ENCODE measurements at places on chromosomes 7 and 10. TPM values are rescaled to one million over a fixed set of nuclear protein-coding genes. Genes with fewer than 3 reads are reported as not detected.

DNA sequence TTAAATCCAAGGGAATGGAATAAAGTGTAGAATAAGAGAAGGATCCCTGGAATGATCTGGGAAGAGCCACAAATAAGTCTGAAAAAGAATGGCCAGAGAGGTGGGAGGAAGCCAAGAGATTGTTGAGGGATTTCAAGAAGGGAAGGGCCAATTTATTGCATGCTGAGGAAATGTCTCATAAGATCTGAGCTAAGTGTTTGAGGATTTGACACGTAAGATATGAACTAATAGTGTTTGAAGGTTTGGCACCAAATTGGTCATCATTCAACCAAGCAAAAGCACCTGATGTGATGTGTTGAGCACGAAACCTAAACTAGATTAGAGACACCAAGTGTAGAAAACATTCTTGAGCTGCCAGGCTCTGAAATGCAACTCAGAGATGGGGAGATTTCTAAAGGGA, 97.9 kb downstream of the TSPAN12 start:
- H3K4me1 ChIP-seq = no peaks in the 10 kb centered on the region
- H3K27ac ChIP-seq = no peak overlapping the region
- no peaks in the 10 kb centered on the region for H3K36me3 ChIP-seq

DNA sequence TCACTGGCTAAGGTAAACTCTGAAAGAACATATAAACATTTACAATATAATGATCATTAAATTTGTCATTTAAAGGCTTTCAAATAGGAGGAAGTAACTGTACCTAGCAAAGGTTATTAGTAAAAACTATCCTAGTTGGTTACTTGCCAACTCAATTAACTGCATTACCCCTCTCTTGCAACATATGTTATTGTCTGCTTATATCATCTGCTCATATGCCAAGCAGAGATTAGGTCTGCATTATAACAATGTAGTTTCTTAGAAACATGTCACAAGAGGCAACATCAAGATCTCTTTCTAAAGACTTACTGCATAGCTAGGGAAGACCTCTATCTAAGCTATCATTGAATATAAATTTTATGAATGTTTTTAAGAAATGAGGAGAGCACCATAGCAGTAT, 132.5 kb downstream of the RELN start:
- no peaks in the 10 kb centered on the region for H3K27me3 ChIP-seq
- no peaks in the 10 kb centered on the region for H3K4me1 ChIP-seq
- no peak overlapping the region for H3K27ac ChIP-seq
- no peak overlapping the region for H3K4me3 ChIP-seq
- DNase-seq = no peak

GRCh38 chr7:111676167-111676566, 113.9 kb upstream of the IMMP2L start:
- H3K27me3 ChIP-seq = no peaks in the 10 kb centered on the region
- H3K4me1 ChIP-seq = no peaks in the 10 kb centered on the region
- H3K36me3 ChIP-seq = no peaks in the 10 kb centered on the region
- no peak overlapping the region for H3K27ac ChIP-seq
- H3K4me3 ChIP-seq = no peak overlapping the region

GRCh38 chr7:29488203-29488970, 75.2 kb upstream of the PRR15 start:
- no peaks in the 10 kb centered on the region for H3K36me3 ChIP-seq
- DNase-seq = no peak
- H3K4me3 ChIP-seq = no peak overlapping the region
- no peaks in the 10 kb centered on the region for H3K27me3 ChIP-seq
- no peak overlapping the region for H3K27ac ChIP-seq

- no peaks in the 10 kb centered on the region for H3K27me3 ChIP-seq
- no peak for DNase-seq
- H3K4me1 ChIP-seq = no peaks in the 10 kb centered on the region
- H3K36me3 ChIP-seq = no peaks in the 10 kb centered on the region
Measured at GRCh38 chr7:28560767-28561166, 148.4 kb downstream of the CREB5 start.

DNA sequence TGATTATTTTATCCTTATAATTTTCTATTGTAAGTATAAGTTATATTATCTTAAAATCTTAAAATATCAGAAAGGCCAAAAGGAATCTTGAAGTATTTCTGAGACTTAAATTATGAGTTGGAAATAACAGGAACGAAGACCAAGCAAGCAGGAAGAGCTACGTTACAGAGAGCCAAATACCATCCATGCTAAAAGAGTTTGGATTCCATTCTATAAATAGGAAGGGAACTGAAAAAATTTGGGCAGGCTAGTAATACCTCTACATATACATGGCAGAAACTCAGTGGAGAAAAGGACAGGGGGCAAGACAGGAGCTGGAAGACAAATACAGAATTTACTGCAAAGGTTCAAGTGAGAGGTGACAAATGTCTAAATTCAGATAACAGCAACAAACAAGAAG, 16.7 kb downstream of the ITGB1 start:
- no peaks in the 10 kb centered on the region for H3K36me3 ChIP-seq
- DNase-seq = no peak
- no peaks in the 10 kb centered on the region for H3K27me3 ChIP-seq

- no peaks in the 10 kb centered on the region for H3K36me3 ChIP-seq
- no peaks in the 10 kb centered on the region for H3K4me1 ChIP-seq
- H3K27ac ChIP-seq = no peak overlapping the region
- no peak for DNase-seq
- H3K4me3 ChIP-seq = no peak overlapping the region
Measured at GRCh38 chr10:74746813-74747212, 79.6 kb upstream of the KAT6B start.

DNA sequence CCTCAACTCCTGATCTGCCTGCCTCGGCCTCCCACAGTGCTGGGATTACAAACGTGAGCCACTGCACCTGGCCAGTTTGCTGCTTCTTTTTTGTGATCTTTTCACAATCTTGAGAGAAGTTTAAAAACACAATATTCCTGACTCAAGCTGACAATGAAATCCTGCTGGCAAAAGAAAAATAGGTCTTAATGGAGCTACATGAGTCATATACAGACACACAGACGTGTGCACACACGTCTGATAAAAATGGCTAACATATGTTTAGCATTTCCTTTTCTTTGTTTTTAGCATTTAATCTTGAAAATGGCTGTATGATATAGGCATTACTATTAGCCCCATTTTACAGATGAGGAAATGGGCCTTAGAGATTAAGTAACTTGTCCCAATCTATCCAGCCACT, 29.4 kb upstream of the RAB18 start:
- no peak overlapping the region for H3K27ac ChIP-seq
- H3K4me3 ChIP-seq = no peak overlapping the region
- H3K4me1 ChIP-seq = no peaks in the 10 kb centered on the region
- H3K27me3 ChIP-seq = no peaks in the 10 kb centered on the region
- no peaks in the 10 kb centered on the region for H3K36me3 ChIP-seq

- no peak for DNase-seq
- no peak overlapping the region for H3K27ac ChIP-seq
- H3K27me3 ChIP-seq = no peaks in the 10 kb centered on the region
- H3K4me3 ChIP-seq = no peak overlapping the region
Measured at GRCh38 chr7:7354674-7355073, 172.3 kb downstream of the C1GALT1 start.

- no peak overlapping the region for H3K27ac ChIP-seq
- no peaks in the 10 kb centered on the region for H3K36me3 ChIP-seq
- H3K4me1 ChIP-seq = no peaks in the 10 kb centered on the region
- DNase-seq = no peak
- H3K27me3 ChIP-seq = no peaks in the 10 kb centered on the region
Measured at GRCh38 chr7:85038466-85038865, 148.4 kb downstream of the SEMA3D start.

DNA sequence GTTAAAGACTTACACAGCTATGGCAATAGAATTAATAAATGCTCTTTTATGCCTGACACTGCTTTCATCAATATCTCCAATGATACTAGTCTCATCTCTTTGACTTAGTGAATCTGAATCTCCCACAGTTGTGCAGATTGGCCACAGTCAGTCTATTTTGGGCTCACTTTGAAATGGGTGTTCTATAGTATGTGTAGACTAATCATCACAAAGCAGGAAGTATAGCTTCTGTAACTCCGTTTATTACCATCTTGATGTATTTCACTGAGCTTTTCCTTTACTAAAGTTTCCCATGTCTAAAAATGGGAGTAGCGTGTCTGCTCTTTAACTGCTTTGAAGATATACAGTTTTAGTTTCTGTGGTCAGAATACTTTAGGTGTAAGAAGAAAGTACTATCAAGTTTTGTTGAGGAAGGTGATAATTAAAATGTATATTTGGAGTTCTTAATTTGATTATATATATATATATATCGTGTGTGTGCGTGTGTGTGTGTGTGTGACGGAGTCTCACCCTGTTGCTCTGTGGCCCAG, 70.1 kb downstream of the ST7 start:
- H3K4me1 ChIP-seq = peaks cover 5% of the 10 kb centered on the region
- no peaks in the 10 kb centered on the region for H3K27me3 ChIP-seq
- H3K27ac ChIP-seq = no peak overlapping the region
- H3K4me3 ChIP-seq = no peak overlapping the region

DNA sequence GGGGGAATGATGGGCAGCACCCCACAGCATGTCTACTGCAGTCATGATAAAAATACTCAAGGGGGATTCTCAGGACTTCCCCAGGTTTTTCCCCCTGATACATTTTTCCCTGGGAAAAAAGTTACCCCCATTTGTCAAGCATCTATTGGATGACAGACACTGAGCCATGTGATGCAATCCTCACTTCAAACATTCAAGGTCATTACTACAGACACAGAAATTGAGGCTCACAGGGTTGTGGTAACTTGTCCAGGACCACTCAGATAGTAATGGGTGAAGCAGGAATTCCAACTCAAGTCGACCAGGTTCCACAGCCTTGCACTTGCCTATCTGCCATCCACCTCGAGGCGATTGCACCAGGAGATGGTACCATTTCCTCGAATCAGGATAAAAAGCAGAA, 31.7 kb downstream of the PPP1R3C start:
- no peaks in the 10 kb centered on the region for H3K4me1 ChIP-seq
- no peaks in the 10 kb centered on the region for H3K27me3 ChIP-seq
- DNase-seq = no peak
- H3K4me3 ChIP-seq = no peak overlapping the region
- H3K27ac ChIP-seq = no peak overlapping the region
- no peaks in the 10 kb centered on the region for H3K36me3 ChIP-seq

- no peak for DNase-seq
- no peaks in the 10 kb centered on the region for H3K36me3 ChIP-seq
- no peaks in the 10 kb centered on the region for H3K4me1 ChIP-seq
- H3K4me3 ChIP-seq = no peak overlapping the region
Measured at GRCh38 chr10:78539247-78539766, 505.6 kb downstream of the RPS24 start.

GRCh38 chr7:3897430-3898372, 596.6 kb downstream of the SDK1 start:
- no peak overlapping the region for H3K4me3 ChIP-seq
- no peak for DNase-seq
- H3K4me1 ChIP-seq = no peaks in the 10 kb centered on the region
- no peaks in the 10 kb centered on the region for H3K27me3 ChIP-seq
- H3K36me3 ChIP-seq = no peaks in the 10 kb centered on the region

- no peak overlapping the region for H3K27ac ChIP-seq
- no peak for DNase-seq
- H3K4me1 ChIP-seq = no peaks in the 10 kb centered on the region
- no peak overlapping the region for H3K4me3 ChIP-seq
Measured at GRCh38 chr7:110911632-110912031, 179.3 kb upstream of the LRRN3 start.

DNA sequence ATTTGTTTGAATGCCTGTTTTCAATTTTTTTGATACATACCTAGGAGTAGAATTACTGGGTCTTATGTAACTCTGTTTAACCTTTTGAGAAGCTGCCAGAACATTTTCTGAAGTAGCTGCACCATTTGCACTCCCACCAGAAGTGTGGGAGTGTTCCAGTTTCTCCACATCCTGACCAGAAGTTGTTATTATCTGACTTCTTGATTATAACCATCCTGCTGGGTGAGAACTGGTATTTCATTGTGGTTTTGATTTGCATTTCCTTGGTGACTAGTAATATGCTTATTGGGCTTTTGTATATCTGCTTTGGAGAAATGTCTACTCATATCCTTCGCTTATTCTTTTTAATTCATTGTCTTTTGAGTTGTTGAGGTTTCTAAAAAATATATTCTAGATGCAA, 117.2 kb upstream of the GLCCI1 start:
- H3K4me3 ChIP-seq = no peak overlapping the region
- H3K27me3 ChIP-seq = no peaks in the 10 kb centered on the region
- DNase-seq = no peak
- no peak overlapping the region for H3K27ac ChIP-seq
- no peaks in the 10 kb centered on the region for H3K36me3 ChIP-seq

- H3K27ac ChIP-seq = peak overlapping the region; percentile 82
- DNase-seq = no peak
- H3K36me3 ChIP-seq = no peaks in the 10 kb centered on the region
- no peaks in the 10 kb centered on the region for H3K27me3 ChIP-seq
- H3K4me3 ChIP-seq = peak overlapping the region; percentile 73
Measured at GRCh38 chr7:133253519-133253875, 619 bp downstream of the EXOC4 start.

GRCh38 chr10:93773705-93774104, 16.0 kb downstream of the LGI1 start:
- H3K4me1 ChIP-seq = no peaks in the 10 kb centered on the region
- H3K36me3 ChIP-seq = no peaks in the 10 kb centered on the region
- H3K27ac ChIP-seq = no peak overlapping the region
- no peaks in the 10 kb centered on the region for H3K27me3 ChIP-seq
- DNase-seq = no peak

DNA sequence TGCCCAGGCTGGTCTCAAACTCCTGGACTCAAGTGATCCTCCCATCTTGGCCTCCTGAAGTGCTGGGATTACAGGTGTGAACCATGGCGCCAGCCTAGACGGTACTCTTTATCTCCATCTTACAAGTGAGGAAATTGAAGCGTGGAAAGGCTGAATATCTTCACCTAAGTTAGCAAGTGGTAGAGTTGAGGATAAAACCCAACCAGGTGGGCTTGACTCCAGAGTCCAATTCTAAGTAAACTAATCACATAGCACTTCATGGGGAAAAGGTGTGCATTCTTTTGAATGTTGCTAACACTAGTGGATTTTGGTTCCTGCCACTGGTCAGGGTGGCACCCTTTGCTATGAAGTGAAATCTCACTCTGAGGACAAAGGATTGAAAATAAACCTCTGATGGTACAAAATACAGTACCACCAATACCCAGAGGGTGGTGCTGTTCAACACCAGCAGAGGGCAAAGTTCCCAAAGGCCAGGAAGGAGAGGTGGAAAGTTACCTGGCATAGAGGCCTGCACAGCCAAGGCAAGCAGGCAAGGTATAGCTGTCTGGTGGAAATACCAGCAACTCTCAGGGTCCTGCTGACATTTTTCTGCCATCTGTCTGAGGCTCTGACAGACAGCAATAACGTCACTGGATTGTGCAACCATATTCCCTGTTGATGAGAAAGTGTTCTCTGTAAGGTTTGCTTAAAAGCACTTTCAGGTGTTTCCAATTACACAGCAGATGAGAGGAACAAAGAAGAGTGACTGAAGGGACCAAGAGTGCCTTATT, 17.6 kb downstream of the ZDHHC16 start:
- no peak overlapping the region for H3K4me3 ChIP-seq
- DNase-seq = peak; percentile 34
- no peaks in the 10 kb centered on the region for H3K27me3 ChIP-seq
- no peak overlapping the region for H3K27ac ChIP-seq
- no peaks in the 10 kb centered on the region for H3K4me1 ChIP-seq

GRCh38 chr7:108452707-108453106, 3.5 kb downstream of the NRCAM start:
- peaks cover 15% of the 10 kb centered on the region for H3K27me3 ChIP-seq
- no peak overlapping the region for H3K27ac ChIP-seq
- H3K4me3 ChIP-seq = no peak overlapping the region
- H3K36me3 ChIP-seq = no peaks in the 10 kb centered on the region
- no peaks in the 10 kb centered on the region for H3K4me1 ChIP-seq

The MICALL2 gene
- 2.6 TPM for total RNA-seq

The LEP gene
- not detected for total RNA-seq

The MAD1L1 gene
- 94.2 TPM for total RNA-seq

The FKBP6 gene
- not detected for total RNA-seq

The MDFIC gene
- 78.0 TPM for total RNA-seq

The HECW1 gene
- total RNA-seq = not detected

The GPR15LG gene
- total RNA-seq = not detected

The GPR26 gene
- total RNA-seq = not detected

The PNLIPRP3 gene
- not detected for total RNA-seq

The FGL2 gene
- 2.9 TPM for total RNA-seq
